ENCODE measurements at places on chromosomes 13 and 19. TPM values are rescaled to one million over a fixed set of nuclear protein-coding genes. Genes with fewer than 3 reads are reported as not detected.

DNA sequence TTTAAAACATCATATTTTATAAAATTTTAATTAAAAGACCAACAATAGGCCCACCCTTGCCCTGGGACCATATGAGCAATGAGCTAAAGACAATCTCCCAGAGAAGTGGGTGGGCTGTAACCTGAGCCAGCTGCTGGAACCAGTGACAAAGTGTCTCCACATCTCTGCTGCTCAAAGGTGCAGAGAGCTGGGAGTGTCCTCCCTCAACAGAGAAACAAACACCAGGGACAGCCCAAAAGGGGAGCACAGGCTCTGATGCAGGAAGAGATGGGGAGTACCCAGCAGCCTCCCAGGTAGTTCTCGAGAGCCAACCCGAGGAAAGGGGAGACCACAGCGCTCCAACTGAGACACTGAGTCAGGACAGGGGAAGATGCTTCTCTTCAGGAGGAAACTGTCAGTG, 39.1 kb downstream of the DOCK9 start:
- DNase-seq = no peak

Gene SPART
- polyA plus RNA-seq = 101 TPM

Gene SH2D3A
- polyA plus RNA-seq = 6.2 TPM

Gene SYCN
- not detected for polyA plus RNA-seq

DNA sequence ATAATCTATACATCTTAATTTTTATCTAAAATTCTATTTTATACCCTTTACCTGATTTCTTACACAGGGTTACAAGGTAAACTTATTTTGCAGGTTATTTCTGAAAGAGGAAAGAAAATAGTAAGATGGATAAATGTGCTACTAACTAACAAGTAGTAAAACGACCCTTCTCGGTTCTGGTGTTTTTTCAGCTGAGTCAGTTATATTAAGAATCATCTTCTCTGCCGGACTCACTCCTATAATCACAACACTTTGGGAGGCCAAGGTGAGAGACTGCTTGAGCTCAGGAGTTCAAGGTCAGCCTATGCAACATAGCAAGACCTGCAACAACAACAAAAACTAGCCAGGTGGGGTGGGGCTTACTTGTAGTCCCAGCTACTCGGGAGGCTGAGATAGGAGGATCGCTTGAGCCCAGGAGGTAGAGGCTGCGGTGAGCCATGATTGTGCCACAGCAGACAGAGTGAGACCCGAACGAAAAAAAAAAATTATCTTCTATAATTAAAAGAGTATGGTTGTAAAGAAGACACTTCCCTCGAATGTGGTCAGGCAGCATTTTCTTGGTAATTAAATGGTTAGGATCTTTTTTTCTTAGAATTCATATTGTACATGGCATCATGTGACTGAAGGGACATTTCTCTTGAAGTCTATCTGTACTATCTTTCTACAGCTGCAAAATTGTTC, 27.9 kb upstream of the RCBTB2 start:
- no peak for DNase-seq

Gene MEF2B
- 1.8 TPM for polyA plus RNA-seq

DNA sequence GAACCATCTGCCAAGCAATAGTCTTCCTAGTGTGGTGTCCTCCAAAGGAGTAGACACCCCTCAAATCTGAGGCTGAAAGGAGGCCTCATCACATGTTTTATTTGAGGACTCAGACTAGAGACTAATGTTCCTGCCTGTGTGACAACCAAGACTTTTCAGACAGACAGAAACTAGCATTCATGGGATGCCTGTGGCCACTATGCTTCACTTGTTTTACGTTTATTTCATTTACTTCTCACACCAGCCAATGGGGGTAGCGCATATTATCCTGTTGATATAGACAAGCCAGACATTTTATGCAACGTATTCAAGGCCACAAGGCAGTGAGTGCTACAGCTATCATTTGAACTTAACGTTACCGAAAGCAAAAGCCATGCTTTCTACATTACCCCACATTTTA, 391.7 kb upstream of the HTR2A start:
- no peak for DNase-seq

Gene ZNF284
- 6.2 TPM for polyA plus RNA-seq

- no peak for DNase-seq
Observed at GRCh38 chr13:44397766-44398223, 24.2 kb downstream of the SERP2 start.

GRCh38 chr13:73891805-73892204, 242.4 kb downstream of the KLF12 start:
- no peak for DNase-seq

GRCh38 chr13:24671386-24672113, 8.7 kb upstream of the ATP12A start:
- peak; percentile 75 for DNase-seq
